ENCODE measurements at places on chromosomes 11 and 22.

GRCh38 chr11:26234451-26234850, 97.5 kb upstream of the ANO3 start:
- no peak for DNase-seq

- no peak for DNase-seq
Observed at GRCh38 chr11:15801126-15801525, 555.2 kb downstream of the SOX6 start.

DNA sequence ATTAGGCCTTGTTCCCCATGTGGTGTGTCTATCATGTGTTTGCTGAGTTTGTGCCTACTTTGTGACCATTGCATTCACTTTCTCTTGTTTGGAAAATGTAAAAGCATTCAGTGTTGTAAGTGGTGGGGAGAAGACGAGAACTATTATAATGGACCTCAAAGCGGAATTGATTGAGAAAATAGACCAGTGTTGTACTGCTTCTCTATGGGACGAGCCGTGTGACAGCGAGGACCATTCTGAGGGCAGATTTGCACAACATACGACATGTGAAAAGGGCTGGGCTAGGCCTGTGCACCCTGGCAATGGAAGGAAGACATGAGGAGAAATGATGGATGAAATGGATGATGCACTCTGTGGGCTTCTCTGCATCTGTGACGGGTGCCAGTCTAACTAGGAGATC, 233.5 kb downstream of the DSCAML1 start:
- no peak for DNase-seq

- no peak for DNase-seq
Observed at GRCh38 chr11:128323381-128323780, 264.0 kb downstream of the ETS1 start.
